Thoracic aorta (tissue), 2 donors: ENCODE measurements at places on chromosomes 6 and 20. TPM values are rescaled to one million over a fixed set of nuclear protein-coding genes. Genes with fewer than 3 reads are reported as not detected.

Gene NOTCH4
- 26.0 TPM for total RNA-seq

Gene RAB5IF
- total RNA-seq, result 72.1 TPM

DNA sequence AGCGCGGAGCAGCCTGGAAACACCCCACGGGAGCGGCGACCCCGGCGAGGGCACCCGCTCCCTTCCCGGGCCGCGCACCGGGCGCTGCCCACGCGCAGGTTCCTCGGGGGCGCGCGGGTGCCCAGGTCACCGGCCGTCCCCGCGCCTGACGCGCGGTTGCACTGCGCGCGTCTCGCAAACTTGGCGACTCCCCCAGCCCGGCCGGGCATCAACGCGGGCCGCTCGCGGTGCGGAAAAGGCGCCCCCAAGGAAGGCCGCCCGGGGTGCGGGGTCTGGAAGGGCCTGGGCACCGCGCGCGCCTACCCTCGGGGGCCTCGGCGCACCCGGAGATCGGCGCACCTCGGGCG lies 555 bp upstream of the ZBTB46 start:
- H3K36me3 ChIP-seq, result no peaks in the 10 kb centered on the region
- H3K27me3 ChIP-seq, result no peaks in the 10 kb centered on the region
- H3K4me1 ChIP-seq, result peaks cover 46% of the 10 kb centered on the region

- H3K36me3 ChIP-seq, result no peaks in the 10 kb centered on the region
- H3K4me3 ChIP-seq, result peak overlapping the region; percentile 71
- H3K27me3 ChIP-seq, result no peaks in the 10 kb centered on the region
- peaks cover 76% of the 10 kb centered on the region for H3K4me1 ChIP-seq
- H3K27ac ChIP-seq, result peak overlapping the region; percentile 84
Observed at GRCh38 chr6:32107406-32107805, 1.7 kb downstream of the TNXB start.

DNA sequence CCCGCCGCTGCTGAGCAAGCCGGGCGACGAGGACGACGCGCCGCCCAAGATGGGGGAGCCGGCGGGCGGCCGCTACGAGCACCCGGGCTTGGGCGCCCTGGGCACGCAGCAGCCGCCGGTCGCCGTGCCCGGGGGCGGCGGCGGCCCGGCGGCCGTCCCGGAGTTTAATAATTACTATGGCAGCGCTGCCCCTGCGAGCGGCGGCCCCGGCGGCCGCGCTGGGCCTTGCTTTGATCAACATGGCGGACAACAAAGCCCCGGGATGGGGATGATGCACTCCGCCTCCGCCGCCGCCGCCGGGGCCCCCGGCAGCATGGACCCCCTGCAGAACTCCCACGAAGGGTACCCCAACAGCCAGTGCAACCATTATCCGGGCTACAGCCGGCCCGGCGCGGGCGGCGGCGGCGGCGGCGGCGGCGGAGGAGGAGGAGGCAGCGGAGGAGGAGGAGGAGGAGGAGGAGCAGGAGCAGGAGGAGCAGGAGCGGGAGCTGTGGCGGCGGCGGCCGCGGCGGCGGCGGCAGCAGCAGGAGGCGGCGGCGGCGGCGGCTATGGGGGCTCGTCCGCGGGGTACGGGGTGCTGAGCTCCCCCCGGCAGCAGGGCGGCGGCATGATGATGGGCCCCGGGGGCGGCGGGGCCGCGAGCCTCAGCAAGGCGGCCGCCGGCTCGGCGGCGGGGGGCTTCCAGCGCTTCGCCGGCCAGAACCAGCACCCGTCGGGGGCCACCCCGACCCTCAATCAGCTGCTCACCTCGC lies 1.5 kb downstream of the ARID1B start:
- no peak for DNase-seq
- H3K27ac ChIP-seq, result peak overlapping the region; percentile 93
- peaks cover 46% of the 10 kb centered on the region for H3K4me1 ChIP-seq
